ENCODE measurements at places on chromosomes 5 and 9.
A peak's percentile ranks its signal among the peaks of the same experiment; 100 is the strongest.

DNA sequence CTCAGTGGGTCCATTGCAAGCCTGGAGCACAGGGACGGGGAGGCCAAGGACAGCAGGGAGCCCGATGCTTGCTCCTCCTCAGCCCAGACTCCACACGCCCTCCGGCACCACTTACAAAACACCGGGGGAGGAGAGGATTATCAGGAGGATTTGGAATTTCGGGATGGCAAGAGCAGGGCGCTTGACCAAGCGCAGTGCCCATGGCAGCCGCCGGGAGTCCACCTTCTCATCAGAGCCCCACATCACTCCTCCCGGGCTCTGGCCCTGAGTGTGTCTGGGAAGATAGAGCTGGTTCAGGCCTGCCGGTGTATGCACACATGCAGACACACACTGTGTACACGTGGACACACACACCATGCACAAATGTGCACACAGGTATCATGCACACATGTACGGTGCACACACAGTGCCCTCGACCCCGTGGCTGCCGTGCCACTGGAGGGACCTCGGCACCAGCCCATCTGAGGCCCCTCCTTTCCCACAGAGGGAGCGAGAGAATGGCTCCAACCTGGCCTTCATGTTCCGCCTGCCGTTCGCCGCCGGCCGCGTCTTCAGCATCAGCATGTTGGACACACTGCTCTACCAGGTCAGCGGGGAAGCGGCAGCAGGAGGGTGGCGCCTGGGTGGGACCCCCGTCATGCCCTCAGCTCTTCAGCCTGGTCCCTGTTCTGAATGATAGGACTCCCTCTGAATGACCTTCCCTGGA lies 81.7 kb downstream of the KCNT1 start:
- DNase-seq, result no peak

DNA sequence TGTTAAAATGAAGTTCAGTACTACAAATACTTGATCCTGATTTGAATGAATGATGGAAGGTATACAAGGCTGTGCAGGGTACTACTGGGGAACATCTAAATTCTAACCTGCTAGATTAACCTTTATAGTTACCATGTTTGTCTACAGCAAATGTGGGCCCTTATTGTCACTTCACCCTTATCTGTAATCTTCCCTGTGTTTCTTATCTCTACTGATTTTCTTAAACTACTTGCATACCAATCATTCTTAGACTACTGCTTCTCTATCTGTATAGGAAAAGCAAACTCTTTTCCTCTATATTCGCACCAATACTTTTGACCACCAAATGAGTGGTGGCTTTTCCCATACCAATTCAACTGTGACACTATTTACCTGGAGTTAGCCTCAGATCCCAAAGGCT lies 210.7 kb downstream of the HINT1 start:
- DNase-seq, result no peak

DNA sequence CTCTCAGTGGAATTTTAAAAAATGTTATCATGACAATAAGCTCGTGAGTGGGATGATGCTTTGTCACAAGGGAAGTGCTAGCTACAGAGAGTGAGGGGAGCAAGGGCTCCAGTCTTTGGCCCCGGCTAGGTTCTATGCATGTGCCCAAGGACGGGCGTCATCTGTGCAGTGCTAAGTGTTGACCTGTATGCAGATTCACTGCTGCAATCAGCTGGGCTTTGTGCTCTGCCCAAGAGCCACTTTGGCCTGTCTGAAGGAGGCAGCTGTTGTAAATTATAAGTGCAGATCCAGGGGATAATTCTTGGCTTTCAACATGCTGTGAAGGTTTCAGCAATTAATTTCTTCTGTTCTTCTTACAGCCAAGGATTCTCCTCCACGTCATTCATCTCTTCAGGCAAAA lies 268.6 kb downstream of the PSAT1 start:
- no peak for DNase-seq

DNA sequence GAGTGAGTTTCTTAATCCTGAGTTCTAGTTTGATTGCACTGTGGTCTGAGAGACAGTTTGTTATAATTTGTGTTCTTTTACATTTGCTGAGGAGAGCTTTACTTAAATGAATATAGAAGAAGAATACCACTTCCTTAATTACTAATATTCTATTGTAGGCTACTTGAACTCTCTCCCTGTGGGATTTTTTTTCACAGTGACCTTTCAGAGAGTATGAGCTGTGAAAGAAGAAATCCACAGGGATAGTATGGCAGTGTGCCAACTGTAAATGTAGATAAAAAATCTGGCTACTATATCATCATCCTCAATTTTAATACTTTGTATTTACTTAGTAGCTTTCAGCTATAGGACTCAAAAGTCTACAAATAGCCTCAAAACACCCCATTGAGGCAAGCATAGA lies 67.3 kb downstream of the COMMD10 start:
- no peak for DNase-seq

GRCh38 chr9:84169240-84169639 lies 171.3 kb downstream of the SLC28A3 start:
- DNase-seq, result no peak

DNA sequence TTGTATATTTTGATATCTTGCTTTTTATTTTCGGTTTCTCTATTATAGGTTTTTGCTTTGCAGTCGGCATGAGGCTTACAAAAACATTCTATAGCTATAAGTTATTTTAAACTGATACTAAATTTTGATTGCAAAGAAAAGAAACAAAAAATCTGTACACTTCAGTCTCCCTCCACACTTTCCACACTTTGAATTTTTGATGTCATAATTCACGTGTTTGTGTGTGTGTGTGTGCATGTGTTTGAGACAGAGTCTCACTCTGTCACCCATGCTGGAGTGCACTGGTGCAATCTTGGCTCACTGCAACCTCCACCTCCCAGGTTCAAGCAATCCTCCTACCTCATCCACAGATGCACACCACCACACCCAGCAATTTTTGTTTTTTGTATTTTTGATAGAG lies 124.9 kb downstream of the MRPS30 start:
- no peak for DNase-seq

DNA sequence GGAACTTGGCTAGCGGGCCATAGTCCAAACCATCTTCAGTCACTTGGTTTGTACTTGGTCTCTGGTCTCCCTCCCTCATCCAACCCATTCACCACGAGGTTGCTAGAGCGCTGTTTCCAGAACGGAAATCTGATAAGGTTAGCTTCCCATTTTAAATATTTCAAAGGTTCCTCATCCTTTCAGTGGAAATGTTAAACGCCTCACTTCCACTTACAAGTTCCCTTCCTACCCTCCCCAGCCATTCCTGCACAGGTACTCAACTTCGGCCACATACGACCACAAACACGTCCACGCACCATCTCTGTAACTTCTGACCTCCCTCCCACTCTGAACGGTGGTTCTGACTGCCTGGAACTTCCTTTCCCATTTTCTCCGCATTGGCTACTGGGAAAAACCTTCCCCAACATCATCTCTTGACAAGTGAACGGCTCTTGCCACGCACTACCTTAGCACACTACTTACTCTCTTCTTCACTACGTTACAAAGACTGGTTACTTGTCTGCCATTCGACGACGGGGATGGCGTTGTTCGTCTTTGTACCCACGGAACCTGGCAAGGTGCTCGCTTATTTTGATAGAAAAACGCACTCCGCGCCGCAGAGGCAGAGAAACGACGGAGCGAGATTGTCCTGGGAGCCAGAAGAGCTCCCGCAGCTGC lies 629 bp downstream of the CCNH start:
- no peak for DNase-seq

DNA sequence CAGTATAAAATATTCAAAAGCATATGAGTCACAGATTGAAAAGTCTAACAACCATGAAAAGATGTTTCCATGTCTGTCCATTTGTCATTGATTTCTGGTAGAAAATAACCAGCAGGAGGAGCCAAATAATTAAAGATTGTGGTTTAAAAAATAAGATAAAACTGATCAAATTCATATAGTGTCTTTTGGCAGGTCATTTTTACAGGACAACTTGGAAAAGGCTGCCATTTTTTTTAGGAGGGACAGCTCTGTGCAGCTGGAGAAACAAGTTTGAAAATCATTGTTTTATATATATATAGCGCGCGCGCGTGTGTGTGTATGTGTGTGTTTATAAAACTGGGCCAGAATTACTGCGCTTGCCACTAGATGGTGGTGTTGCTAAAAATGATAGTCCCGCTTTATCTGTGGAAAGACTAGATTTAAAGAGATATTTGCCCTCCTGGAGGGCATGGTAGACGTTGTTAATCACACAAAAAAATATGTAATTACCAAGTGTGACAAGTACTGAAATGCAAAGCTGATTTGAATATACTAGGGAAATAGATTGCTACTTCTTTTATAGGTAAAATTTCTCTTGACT lies 1.3 kb upstream of the TRMO start:
- peak; percentile 51 for DNase-seq

GRCh38 chr9:26219961-26220360 lies 541.7 kb upstream of the TUSC1 start:
- no peak for DNase-seq

GRCh38 chr9:72691671-72692070 lies 170.3 kb downstream of the TMC1 start:
- DNase-seq, result no peak

DNA sequence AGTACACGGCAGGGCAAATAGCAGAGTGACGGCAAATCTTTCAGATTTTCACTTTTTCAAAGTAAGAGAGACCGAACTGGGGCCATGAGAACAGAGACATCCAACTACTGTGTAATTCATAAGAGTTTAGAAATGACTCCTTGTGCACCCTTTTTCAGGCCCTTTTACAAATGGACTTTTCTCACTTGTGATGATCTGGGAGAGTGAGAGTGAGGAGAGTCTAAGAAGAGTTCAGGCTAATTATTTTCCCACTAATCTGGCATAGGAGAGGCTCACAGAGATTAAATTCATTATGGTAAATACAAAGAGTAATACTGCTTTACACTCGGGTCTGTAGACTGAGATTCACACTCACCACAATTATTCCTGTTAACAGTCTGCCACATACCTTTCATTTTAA lies 880 bp upstream of the CCNG1 start:
- DNase-seq, result no peak

GRCh38 chr5:87300176-87300575 lies 32.5 kb downstream of the RASA1 start:
- no peak for DNase-seq

- DNase-seq, result no peak
Measured at GRCh38 chr5:142970440-142971030, 200.4 kb downstream of the ARHGAP26 start.

DNA sequence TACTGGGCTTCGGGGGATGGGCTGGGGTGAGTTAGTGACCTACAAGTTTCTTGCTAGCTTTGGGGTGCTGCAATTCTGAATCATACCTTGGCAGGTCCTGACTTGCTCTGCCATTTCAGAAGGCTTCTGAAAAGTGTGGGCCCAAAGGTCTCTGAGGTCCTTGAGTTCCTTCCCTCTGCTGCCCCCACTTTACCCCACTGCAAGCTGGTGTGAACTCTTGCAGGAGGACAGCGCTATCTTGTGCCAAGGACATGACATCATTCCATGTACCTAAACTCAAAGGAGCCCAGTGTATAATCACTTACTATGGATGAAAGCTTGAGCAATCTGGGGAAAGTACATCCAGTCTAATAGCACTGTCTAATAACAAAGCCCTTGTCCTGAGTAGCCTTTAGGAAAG lies 157.4 kb downstream of the RMI1 start:
- no peak for DNase-seq

DNA sequence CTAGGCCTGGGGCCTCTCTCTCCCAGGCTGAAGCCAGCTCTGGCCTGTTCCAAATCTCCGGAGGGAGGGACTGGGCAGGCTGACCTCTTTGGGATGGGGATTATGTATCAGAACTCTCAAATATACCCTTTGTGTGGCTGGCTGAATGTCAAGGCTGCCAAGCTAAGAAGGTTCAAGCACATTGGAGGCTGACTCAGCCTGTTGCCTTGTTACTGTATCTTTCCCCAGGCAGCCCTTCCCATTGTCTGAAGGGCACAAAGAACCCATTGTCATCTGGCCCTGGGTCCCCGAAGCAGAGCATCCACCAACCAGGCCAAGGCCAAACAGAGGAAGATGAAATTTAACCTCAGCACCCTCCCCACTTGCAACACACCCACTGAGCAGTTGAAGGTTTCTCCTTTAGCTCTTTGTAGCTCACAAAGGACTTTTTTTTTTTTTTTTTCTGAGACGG lies 7.3 kb upstream of the SPARC start:
- DNase-seq, result no peak

DNA sequence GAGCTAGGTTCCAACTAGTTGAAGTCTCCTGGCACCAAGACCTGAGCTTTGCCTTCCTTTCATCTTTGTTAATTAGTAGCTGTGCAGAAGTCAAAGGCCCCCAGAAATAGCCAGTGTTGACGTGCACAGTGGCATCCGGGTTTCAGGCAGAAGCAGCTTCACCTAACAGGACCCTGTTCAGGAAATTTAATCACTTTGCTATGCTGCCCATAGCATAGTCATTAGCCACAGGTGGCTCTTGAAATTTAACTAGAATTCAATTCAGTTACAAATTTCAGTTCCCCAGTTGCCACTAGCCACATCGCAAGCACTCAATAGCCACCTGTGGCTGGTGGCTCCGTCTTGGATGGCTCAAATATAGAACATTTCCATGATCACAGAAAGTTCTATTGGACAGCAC lies 179.1 kb downstream of the GOLPH3 start:
- DNase-seq, result no peak

DNA sequence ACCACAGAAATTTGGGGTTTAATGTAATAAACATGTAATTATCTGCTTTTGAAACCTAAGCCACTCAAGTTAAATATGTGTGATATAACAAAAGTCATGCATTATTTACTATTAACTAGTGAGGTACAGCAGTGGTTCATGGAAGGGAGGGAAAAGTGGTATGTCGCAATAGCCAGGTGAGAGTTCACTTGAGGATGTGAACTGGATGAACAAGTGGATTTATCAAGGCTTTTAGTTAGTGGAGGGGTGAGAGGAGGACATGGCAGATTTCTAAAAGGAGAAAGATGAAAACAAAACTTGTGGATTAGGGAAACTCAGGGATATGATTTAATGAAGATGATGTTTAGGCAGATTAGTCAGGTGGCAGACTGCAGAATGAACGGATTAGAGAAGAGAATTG lies 141.3 kb upstream of the NFIB start:
- no peak for DNase-seq

- DNase-seq, result no peak
Measured at GRCh38 chr5:53321073-53321472, 159.4 kb upstream of the FST start.

DNA sequence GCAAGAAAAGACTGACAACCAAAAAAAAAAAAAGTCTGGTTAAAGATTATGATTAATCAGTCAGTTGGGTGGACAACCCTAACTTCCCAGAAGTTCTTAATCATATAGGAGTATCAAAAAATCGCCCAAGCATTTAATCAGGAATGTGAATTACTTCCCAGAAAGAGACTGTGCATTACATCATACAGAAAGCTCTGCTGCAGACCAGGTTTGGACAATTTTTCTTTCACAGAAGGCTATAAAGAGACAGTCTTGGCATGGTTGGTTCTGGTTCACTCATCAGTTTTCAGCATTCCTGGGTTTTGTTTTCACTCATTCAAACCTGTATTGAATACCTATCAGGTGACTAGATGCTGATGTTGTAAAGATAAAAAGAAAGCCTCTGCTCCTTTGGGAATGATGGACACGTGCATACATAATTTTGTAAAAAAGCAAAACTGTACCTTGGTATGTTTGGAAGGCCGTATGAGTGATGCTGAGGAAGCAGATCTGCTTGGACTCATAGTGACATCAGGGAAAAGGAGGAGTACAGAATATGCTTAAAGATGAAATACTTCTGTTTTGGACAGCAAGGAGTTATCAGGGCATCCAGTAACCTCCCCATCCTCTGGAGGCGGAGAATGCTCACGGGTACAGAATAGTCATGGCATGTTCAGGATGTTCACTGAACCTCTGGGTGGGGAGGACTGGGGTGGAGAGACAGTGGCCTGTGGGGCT lies 178.4 kb downstream of the GNA14 start:
- no peak for DNase-seq
